Subcutaneous adipose tissue (tissue), 4 donors: ENCODE measurements at places on chromosomes 5 and 9. TPM values are rescaled to one million over a fixed set of nuclear protein-coding genes. Genes with fewer than 3 reads are reported as not detected.

The SV2C gene
- total RNA-seq: under 0.01 TPM

The PFN3 gene
- total RNA-seq: not detected

The PCDHGB4 gene
- 4.1 TPM for total RNA-seq

The C8G gene
- total RNA-seq: 2.6 TPM

The C9orf50 gene
- not detected for total RNA-seq

The BTNL3 gene
- not detected for total RNA-seq
